ENCODE measurements at places on chromosomes 7 and 10.

GRCh38 chr10:111085690-111086353, 9.0 kb downstream of the ADRA2A start:
- DNase-seq: no peak

DNA sequence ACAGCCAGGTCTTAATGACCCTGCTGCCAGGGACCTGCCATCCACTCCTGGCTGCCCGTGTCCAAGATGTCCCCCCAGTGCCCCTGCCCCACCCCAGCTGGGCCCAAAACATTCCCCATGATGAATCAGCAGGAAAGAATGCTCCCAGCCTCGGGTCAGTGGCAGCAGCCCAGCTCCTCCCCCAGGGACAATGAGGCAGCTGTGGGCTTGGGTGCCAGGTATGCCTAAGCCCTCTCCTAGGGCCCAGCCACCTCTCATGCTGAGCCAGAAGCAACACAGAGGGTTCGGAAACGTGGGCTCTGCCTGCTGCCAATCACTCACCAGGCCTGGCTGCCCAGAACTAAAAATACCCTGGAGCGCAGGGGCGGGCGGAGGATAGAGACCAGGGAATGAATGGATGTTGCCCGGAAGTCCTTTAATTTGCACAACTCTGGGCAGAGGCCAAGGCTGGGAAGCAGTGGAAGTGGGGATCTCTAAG, 1.5 kb upstream of the LOXL4 start:
- DNase-seq: no peak

DNA sequence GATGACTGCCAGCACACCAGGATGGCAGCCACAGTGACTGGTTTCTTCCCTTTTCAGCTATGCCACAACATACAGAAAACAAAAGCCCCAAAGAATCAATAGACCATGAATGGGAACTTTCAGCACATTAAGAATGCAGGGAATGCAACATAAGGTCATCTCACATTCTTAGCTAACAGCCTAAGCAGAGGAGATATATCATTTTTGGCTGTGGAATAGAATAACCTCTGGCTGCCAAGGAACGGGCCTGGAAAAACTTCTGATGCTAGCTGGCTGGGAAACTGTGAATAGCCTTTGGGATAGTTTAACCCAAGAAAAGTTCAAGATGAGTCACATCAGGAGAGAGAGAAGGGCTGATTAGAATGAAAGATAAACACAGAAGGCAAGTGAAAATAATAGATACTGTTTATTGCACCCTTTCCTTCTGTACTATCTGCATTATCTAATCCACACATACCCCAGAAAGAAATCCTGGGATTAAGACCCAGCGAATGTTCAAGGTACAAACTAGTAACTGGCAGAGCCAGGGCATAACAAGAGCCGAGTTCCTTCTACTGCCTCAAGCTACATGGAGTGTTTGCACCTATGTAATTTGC, 169.2 kb downstream of the SEMA3A start:
- DNase-seq: no peak

GRCh38 chr7:84904561-84904960, 282.3 kb downstream of the SEMA3D start:
- DNase-seq: no peak

GRCh38 chr7:152872745-152873118, 113.2 kb downstream of the ACTR3B start:
- DNase-seq: no peak
